NT2/D1 (cell line): ENCODE measurements at places on chromosomes 5 and 9.

- no peak for DNase-seq
These were observed 301.0 kb upstream of the PCSK5 start for GRCh38 chr9:75589497-75589896.

GRCh38 chr5:151028717-151029116 lies 8.3 kb downstream of the GPX3 start:
- no peak for DNase-seq

DNA sequence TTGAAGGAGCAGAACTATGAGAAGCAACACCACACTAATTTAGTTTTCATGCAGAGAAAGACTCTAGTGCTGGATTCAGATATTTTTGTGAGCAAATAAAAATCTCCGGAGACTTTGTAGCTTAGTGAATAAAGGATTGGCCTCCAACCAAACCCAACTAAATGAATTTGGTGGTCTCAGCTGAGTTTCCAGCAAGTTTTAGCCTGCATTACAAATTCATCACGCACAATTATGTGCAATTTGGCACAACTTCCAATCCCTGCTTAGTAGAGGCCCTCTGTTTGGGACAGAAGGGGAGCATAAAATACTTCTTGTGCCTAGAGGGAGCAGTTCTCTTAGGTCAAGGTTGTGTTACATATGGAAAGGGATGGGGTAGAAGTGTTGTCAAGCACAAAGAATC lies 112.3 kb upstream of the ADAMTSL1 start:
- DNase-seq: no peak

DNA sequence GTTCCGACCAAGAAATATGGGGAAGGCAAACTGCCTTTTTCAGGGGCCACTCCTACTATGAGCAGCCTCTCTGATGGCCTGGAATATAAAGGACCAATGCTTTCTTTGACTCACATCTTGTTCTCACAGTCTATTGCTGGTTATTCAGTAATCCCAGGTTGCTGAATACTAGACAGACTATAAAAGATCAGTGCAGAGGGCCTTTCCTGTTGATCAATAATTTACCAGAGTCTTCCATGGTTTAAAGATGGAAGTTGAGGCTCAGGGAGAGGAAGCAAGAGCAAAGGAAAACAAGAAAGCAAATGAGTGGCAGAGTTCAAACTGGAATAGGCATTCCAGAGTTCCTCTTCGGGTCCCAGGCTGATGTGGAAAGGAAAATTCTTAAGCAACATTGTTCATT lies 62.9 kb downstream of the FBXO38 start:
- DNase-seq: no peak

DNA sequence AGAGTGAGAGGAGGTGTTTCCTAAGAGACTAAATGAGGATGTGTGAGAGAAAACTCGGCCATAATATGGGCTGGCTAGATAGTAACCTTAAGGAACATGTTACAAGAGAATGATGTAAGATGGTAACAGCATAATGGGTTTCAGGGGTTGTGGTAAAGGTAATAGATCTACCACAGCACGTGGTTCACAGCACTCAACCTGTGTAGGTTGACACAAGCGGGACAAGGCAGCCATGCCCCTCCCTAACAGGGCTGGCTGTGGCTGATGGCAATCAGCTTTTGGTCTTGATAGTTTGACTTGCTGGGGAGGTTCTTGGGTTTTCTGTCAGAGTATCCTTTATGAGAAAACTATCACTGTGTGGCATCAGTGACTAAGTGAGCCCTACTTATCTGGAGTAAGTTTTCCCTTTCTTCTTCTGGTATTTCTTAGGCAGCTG lies 138.6 kb downstream of the TRIO start:
- no peak for DNase-seq

- DNase-seq: no peak
These were observed 36.7 kb upstream of the HMHB1 start for GRCh38 chr5:143775258-143775657.

DNA sequence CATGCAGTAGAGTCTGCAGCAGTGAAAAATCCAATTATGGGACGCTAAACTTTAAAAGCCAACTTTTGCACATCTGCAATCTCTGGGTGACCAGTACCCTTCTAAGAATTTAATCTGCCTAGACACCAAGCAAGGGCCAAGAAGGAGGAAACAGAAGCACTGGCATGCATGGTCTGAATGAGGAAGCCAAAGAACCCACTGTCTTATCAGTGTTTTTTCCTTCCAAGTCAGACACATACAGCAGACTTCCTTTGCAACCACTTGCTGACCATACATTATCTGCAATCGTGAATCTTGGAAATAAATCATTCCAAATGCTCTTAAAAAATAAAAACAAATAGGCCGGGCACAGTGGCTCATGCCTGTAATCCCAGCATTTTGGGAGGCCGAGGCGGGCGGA lies 65.9 kb downstream of the DEPDC1B start:
- no peak for DNase-seq

- DNase-seq: no peak
These were observed 40.2 kb upstream of the TYRP1 start for GRCh38 chr9:12652973-12653372.

- no peak for DNase-seq
These were observed 37.5 kb upstream of the STRBP start for GRCh38 chr9:123305879-123306278.

DNA sequence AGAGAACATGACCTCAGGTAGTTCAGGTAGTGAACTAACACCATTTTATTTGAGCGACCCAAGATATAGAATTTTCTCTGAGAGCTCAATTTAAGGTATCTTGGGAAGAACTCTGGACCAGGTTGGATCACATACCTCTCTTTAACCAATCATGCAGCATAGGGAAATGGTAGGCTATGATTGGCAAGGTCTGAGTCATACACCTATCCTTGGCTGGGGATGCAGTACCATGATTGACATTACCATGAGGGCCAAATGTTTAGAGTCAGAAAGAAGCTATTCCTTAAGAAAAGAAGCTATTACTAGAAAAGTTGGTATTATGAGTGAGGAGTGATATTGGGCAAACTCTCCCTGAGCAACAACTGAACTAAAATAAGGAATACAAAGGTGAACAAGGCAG lies 258.7 kb downstream of the KCTD16 start:
- DNase-seq: no peak
